Ecto neural progenitor cell (in vitro differentiated cells): ENCODE measurements at places on chromosomes 5 and 9.

GRCh38 chr9:136791516-136792276 lies 552 bp downstream of the TMEM141 start:
- peak; percentile 82 for DNase-seq

DNA sequence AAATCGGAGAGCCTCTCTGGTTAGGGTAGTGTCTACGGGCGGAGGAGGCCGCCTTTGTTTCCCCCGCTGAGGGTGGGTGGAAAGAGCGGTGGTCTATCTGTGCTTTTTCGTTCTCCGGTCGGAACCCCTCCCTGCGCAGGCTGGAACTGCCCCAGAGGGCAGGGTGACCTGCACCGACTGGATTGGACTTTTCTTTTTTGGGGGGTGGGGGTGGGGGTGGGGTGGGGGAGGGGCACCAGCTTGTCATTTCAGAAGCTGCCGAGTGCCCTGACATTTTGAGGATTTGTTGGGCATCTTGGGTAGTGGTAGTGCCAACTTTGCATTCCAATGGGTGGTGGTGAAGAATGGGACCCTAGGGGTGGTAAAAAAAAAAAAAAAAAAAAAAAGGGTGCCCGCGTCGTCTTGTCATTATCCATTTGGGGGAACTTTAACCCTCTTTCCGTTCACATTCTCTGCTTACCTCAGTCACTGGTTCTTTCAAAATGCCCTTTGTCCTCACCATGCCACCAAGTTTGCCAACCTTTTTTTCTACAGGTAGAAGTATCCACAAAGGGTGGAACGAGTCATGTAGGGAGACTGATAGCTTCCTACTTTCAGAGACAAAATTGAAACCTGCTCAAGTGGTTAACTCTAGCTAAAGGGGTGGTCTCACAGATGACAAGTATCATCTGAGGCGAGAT lies 1.3 kb downstream of the UBE2R2 start:
- no peak for DNase-seq

DNA sequence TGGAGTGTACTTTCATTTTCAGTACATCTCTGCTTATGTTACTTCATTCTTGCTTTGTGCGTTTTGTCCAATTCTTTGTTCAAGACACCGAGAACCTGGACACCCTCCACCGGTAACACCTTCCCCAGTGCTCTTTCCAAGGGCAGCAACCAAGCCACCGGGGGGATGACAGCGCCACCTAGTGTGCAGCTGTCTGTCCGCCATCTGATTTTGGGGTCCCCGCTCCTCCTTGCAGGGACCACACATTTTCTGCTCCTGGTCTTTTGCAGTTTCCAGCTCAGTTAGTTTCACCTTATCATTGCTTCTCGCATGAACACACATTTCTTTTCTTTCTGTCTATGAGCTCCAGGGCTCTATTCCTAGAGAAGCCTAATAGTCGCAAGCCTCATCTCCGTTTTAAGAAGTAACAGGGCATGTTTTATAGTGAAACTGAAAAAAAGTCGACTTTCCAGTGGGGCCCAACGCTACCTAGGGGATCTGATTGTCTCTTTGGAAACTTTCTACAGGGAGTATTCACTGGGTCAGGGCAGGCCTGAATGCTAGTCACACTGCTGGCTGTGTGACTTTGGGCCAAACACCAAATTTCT lies 152.1 kb downstream of the FSTL4 start:
- DNase-seq = peak; percentile 77

GRCh38 chr9:116152390-116152789 lies 1.2 kb upstream of the PAPPA start:
- DNase-seq = no peak
